ENCODE measurements at places on chromosomes 3 and 15.

GRCh38 chr3:66406163-66406562 is 94.7 kb downstream of the LRIG1 start:
- no peak for DNase-seq

DNA sequence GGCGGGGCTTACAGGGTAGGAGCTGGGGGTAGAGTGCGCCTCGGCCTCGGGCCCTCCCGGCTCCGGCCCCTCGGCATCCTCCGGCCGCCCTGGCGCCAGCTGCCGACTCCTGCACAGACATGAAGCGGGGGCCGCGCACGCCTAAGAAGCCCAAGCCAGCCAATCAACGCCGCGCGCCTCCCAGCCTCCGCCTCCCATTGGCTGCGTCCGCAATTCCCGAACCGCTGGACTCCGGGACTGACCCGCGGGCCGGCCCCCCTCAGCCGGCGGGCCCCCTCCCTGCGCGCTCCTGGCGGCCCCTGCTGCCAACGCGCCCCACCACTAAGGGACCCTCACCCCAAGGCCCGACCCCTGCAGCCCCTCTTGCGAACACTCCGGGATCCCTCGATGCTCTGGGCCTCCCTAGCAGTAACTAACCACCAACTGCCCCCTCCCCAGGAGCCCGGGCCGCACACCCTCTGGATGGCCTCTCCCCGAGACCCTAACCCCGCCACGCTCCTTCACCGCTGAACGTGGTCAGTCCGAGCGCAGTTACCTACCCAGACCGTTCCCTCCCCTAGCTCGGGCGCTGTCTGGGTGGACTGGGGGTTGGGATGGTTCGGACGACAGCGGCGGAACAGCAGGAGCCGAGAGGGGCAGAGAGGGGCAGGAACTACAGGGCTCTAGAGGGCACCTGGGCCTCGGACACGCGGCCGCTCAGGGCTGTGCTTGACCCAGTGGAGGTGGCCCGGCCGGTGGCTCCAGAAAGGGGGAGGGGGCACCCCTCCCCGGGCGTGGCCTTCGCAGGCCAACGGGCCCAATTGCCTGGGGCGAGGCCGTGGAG is 5.0 kb downstream of the GATA2 start:
- peak; percentile 55 for DNase-seq

- no peak for DNase-seq
These were observed 244.8 kb downstream of the PLCL2 start for GRCh38 chr3:17129556-17129955.

DNA sequence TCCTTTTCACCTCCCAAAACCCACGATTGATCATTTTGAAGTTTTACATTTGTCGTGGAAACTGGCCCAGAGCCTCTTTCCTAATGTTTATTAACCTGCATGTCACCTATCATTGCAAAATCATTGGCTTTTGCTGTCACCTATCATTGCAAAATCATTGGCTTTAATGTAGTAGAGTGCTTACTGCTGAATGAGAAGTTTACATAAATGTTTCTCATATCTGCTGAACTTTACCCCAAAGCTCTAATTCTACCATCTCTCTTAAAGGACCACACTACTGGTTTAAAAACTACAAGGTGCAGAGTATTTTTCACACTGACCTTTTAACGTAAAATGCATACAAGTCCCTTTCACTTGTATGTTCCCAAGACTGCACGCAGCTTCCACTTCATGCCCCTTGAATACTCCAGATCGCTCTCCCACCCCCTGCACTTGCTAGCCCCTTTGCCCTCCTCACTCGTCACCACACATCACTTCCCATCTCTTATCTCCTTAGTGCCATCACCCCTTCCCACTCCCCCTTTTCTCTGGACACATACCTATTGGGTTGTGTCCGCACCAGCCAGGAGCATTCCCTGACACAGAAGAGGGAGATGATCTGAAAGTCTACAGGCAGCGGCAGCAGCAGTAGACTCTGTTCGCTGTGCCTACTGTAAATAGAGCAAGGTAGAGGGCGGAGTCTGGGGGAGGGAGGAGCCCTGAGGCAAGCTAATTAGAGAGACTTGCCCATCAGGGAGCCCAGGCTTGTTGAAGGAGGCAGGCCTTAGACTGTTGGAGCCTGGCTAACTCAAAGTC is 30.2 kb upstream of the ATOSA start:
- DNase-seq, result no peak

DNA sequence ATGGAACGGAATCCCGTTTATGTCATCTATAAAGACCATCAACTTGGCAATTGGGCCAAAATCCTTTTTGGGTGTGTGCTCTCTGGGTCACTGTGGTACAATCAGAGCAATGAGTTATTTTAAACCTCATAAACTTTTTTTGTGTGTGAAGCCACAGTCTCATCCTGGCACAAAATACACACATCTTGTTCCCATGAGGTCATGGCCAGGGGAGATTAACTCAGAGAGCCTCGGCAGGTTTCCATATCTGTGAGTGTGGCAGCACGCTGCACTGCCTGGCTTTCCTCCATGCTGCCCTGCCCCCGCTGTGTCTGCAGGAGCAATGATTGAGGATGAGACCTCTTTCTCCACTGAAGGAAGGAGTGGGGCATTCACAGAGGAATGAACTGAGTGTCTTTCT is 54.0 kb upstream of the DLG1 start:
- DNase-seq, result no peak

DNA sequence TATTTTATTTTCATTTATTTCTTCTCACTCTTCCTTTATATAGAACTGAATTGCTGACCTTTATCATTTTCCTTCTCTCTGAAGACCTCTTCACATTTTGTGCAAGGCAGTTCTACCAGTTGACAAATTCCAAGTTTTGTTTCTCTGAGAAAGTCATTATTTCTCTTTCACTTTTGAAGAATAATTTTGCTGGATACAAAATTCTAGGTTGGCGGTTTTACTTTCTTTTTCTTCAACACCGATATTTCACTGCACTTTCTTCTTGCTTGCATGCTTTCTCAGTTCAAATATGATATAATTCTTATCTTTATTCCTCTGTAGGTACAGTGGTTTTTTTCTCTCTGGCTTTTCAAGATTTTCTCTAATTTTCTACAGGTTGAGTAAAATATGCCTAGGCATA is 15.9 kb downstream of the RFX7 start:
- no peak for DNase-seq

DNA sequence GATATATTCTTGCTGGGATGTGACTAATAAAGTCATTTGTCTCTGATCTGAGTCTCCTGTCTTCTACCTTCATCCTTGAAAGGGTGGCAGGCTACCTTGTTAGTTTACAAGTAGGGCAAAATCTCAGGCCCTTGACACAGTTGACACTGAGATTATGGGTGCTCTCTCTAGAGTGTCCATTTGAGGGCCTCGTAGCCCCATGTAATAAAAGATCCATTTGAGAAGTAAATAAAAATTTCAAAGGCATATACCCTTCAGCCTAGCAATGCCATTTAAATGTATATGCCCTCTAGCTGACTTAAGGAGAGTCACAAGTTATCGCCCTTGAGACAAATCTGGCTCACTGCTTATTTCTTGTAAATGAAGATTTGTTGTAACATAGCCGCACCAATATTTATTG is 98.6 kb downstream of the TCF12 start:
- no peak for DNase-seq

Data from GM12892 (cell line).